ENCODE measurements at places on chromosomes 3 and 15.

DNA sequence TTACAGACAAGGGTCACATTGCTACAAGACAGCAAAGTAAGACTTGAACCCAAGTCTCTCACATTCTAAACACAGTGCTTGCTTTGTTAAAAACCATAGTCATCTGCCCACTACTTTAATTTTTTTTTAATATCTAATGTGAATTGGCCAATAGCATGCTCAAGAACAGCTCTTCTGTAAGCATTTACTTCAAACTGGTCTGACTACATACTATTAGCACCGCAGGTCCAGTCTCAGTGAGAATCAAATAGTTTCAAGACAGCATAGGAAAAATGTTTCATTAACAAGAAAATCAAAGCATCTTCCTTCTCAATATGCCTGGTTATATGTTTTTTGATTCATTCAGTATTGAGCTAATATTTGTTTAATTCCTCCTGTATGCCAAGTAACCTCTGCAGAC lies 419.9 kb downstream of the ERC2 start:
- DNase-seq: no peak

GRCh38 chr15:59636184-59636583 lies 21.1 kb downstream of the GTF2A2 start:
- no peak for DNase-seq

DNA sequence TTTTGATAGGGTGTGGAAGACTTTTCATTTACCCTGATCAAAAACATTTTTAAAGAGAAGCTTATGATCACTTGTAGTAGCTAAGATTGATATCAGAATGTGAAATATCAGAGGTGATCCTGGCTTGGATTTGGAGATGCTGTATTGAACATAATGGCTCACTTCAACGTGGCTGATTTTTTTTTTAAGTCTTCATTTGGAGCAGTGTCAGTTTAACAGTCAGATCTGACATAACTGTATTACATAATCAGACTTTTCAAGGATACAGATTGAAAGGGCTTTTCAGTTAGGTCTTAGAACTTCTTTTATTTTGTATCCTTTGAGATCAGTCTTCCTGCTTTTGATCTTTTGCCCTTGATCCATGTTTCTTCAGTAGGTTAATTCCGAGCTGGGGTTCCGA lies 98.5 kb downstream of the ITPR1 start:
- DNase-seq: no peak

DNA sequence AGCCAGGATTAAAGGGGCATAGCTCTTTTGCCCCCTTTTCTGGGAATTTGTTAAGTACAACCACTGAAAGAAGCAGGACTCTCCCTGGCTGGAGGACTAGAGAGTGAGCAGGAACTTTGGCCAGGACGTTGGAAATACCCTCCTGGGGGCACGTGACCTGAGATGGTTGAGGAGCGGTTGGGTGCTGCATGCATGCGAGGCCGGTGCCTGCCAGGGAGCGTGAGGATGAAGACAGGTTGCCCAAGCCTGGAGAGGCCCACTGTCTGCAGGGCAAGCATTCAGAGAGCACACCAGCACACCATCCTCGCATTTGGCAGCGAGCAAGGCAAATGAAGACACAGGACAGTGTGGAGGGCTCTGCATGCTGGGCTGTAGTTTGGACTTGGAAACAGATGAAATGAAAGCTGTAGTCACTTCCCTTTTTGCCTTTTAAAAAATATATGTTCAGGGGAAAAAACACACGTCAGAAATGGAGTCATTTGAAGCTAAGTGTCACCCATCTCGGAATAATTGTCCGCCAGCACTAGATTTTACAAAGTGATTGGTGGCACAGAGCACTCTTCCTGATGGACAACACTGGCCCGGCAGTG lies 217.6 kb downstream of the SLCO3A1 start:
- no peak for DNase-seq

- DNase-seq: no peak
Observed at GRCh38 chr15:29355477-29355876, 85.9 kb upstream of the NSMCE3 start.

DNA sequence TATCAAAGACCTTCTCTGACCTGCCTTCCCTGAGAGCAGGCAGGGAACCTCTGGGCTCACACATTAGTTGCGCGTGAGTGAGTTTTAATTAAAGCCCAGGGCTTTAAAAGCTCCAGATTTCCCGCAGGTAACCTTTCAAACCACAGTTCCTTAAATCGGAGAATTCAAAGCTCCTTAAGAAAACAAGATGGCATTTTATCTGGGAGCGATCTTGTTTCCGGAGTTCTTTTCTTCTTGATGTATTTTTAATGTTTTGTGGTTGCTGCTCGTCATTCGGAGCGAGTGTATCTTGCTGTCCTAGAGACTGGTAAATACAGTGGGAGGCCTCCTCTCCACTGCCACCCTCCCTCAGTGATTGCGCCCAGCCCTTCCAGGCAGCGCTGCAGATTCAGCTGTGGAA lies 284.3 kb downstream of the CLSTN2 start:
- no peak for DNase-seq

All from ELF-1 (cell line).